Right lobe of liver (tissue), 6 donors: ENCODE measurements at places on chromosomes 7 and 10.

DNA sequence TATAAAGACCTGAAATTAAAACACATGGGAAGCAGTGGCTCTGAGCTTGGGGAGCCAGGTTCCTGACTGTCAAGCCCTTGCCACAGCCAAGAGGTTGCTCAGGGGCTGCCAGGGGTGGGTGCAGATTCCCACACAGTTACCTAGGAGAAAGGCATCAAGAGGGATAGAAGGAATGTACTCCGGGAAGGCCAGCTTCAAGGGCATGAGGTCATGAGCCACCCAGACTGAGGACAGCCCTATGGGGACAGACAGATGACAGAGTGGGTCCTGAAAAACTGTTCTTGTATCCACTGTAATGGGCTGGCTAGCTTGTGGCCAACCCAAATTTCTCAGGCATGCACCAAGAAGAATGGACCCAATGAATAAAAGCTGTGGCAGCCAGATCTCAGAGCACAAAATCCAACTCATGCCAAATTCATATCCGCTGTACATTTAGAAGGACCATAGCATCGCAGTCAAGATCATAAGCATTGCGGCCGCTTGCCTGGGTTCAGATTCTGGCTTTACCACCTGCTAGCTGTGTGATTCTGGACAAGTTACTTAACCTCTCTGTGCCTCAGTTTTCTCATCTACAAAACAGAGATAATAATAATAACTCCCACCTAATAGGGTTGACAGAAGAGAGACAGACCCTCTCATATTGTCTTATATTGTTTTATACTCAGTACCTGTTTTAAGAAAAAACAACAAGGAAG lies 44.9 kb upstream of the KCNMA1 start:
- no peak overlapping the region for H3K27ac ChIP-seq
- DNase-seq: no peak
- H3K4me3 ChIP-seq: no peak overlapping the region
- no peaks in the 10 kb centered on the region for H3K4me1 ChIP-seq
- H3K27me3 ChIP-seq: no peaks in the 10 kb centered on the region

DNA sequence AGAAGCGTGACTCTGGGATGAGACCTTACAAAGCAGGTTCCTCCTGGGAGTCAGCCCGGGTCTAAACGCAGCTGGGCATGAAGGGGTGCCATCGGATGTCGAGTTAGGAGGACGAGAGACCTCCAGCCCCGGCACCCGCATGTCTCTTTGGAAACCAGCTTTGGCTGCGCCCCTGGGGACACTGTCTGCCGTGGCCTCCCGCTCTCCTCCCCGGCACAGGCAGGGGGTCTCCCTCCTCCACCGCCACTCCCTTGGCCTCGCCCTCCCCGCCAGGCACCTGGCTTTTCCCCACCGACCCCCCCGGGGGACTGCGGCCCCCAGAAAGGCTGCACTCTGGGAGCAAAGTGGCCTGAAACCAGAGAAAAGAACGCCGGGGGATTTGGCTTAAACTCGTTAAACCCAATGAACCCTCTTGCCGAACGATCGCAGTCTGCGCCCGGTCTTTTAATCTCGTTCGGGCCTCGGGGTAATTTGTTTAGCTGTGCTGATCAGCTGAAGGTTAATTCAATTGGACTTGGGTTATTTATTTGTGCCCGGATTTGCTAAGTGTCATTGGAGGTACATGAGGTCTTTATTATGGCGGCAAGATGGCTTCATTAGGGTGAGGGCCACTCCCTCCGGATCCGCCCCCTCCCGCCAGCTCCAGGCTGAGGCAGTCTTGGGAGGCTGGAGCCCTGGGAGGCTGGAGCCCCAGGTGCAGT lies 16.4 kb upstream of the PSMG3 start:
- no peaks in the 10 kb centered on the region for H3K4me1 ChIP-seq
- H3K27ac ChIP-seq: no peak overlapping the region
- no peaks in the 10 kb centered on the region for H3K36me3 ChIP-seq
- no peak overlapping the region for H3K4me3 ChIP-seq
- no peaks in the 10 kb centered on the region for H3K27me3 ChIP-seq

DNA sequence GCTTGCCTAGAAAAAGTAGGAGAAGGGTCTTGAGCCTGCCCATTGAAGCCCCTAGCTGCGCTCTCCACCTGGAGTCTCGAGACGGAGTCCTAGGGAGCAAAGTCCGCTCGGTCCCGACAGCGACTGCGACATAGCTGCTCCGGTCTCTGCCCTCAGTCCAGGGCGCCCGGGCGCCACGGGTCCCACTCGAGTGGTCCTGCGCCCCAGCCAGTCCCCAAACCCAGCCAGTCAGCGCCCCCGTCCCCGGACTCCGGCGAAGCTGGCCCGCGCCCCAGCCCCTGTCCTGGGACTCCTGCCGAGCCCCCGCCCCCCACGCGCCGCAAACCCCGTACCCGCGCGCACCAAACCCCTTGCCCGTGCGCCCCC lies 490 bp downstream of the TNS3 start:
- peak overlapping the region; percentile 81 for H3K27ac ChIP-seq
- no peaks in the 10 kb centered on the region for H3K36me3 ChIP-seq
- DNase-seq: peak; percentile 65
- H3K4me1 ChIP-seq: peaks cover 2% of the 10 kb centered on the region

GRCh38 chr10:47061776-47062175 lies 150.5 kb downstream of the PTPN20 start:
- no peak for DNase-seq
- no peaks in the 10 kb centered on the region for H3K36me3 ChIP-seq
- no peak overlapping the region for H3K4me3 ChIP-seq
- H3K27me3 ChIP-seq: no peaks in the 10 kb centered on the region
- H3K27ac ChIP-seq: no peak overlapping the region

DNA sequence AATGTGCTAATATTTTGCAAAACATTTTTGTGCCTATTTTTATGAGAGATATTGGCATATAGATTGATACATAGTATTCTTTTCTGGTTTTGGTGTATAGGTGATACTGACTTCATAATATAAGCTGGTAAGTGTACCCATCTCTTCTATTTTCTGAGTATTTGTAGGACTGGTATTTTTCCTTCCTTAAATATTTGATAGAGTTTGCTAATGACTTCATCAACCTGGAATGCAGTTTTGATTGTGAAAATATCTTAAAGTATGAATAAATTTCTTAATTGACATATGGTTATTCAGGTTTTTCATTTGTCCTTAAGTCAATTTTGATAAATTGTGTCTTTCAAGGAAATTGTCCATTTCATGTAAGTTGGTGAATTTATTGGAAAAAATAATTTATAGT lies 6.1 kb upstream of the SCRN1 start:
- H3K4me1 ChIP-seq: no peaks in the 10 kb centered on the region
- no peak overlapping the region for H3K4me3 ChIP-seq
- no peaks in the 10 kb centered on the region for H3K36me3 ChIP-seq
- no peak overlapping the region for H3K27ac ChIP-seq

DNA sequence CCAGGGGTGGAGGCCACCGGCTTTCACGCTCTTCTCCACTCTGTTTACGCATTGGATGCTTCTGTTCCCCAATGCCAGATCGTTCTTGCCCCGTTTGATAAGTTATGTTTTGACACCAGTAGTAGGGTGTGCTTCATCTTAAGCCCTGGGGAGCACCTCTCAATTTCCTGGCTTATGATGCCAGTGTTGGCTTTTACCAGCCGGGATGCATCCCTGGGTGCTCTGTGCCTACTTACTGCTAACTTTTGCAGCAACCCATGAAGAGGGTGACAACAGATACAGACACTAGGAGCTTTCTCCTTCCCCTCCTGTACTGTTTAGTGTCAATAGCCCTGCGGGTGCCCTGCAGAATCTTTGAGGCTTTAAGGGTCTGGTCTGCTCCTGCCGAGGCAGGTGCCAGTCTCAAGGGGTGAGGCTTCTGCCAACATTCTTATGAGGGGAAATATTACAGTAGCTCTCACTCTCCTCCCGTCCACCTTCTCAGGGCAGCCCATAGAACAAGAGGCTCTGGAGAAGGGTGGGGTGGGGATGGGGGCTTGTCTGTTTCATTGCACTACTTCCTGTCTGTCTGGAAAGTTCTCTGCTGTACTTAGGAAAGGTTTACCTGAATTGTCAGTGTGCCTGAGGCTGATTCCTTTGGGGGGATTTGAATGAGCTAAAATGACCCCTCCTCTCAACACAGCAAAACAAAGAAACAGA lies 23.3 kb downstream of the ADCY1 start:
- H3K27me3 ChIP-seq: no peaks in the 10 kb centered on the region
- no peaks in the 10 kb centered on the region for H3K4me1 ChIP-seq
- no peaks in the 10 kb centered on the region for H3K36me3 ChIP-seq

GRCh38 chr7:139924461-139924860 lies 95.4 kb downstream of the TBXAS1 start:
- no peak overlapping the region for H3K27ac ChIP-seq
- no peaks in the 10 kb centered on the region for H3K36me3 ChIP-seq
- H3K4me1 ChIP-seq: no peaks in the 10 kb centered on the region
- H3K27me3 ChIP-seq: no peaks in the 10 kb centered on the region
- DNase-seq: no peak

DNA sequence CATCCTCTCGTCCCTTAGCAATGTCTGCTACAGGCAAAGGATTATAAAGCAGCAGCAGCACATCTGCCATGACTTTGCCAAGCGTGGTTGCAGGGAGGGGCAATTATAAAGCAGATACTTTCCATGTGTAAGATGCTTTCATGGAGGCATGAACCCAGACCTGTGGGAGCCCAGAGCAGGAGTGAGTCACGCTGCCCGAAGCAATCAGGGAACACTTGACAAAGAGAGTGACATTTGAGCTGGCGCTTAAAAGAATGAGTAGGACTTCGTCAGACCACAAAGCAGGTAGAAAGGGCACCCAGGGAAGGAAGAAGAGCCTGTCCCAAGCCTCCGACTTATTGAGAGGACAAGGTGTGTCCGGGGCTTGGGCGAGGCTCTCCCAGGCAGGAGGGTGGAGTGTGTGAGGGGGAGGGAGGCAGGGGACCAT lies 147.2 kb downstream of the MYOF start:
- no peak overlapping the region for H3K4me3 ChIP-seq
- H3K4me1 ChIP-seq: no peaks in the 10 kb centered on the region
- no peaks in the 10 kb centered on the region for H3K27me3 ChIP-seq
- H3K36me3 ChIP-seq: no peaks in the 10 kb centered on the region
- no peak overlapping the region for H3K27ac ChIP-seq

- no peak for DNase-seq
- H3K36me3 ChIP-seq: no peaks in the 10 kb centered on the region
- H3K4me1 ChIP-seq: no peaks in the 10 kb centered on the region
- H3K27ac ChIP-seq: no peak overlapping the region
- H3K4me3 ChIP-seq: no peak overlapping the region
Measured at GRCh38 chr10:126373147-126373546, 15.1 kb downstream of the ADAM12 start.

DNA sequence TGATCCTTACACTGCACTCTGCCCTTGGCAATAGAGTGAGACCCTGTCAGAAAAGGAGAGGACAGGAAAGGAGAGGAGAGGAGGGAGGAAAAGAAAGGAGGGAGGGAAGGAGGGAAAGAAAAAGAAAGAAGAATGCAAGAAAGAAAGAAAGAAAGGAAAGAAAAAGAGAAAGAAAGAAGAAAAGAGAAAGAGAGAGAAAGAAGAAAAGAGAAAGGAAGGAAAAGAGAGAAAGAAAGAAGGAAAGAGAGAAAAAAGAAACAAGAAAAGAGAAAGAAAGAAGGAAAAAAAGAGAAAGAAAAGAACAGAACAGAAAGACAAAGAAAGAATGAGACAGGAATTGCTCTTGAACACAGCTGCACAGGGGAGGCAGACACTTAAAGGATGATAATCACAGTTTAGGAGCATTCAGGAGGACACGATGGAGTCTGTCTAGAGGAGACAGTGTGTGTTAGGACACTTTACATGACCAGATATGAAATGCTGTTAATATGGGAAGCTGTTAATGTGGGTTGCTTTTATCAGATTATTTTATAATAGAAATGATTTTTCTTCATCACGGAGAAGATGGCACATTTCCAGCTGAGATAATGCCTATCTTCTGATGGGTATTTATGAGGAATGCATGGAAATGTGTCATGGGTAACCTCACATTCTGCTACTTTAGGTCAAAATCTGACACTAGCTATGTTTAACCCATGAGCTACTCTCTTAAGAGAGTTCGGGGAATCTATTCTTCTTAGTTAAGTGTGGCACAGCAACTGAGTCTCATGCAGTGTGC lies 160.5 kb downstream of the BAMBI start:
- no peak overlapping the region for H3K4me3 ChIP-seq
- no peak overlapping the region for H3K27ac ChIP-seq
- no peak for DNase-seq
- H3K36me3 ChIP-seq: no peaks in the 10 kb centered on the region

- no peaks in the 10 kb centered on the region for H3K27me3 ChIP-seq
- no peak overlapping the region for H3K4me3 ChIP-seq
- no peaks in the 10 kb centered on the region for H3K36me3 ChIP-seq
- no peaks in the 10 kb centered on the region for H3K4me1 ChIP-seq
- no peak overlapping the region for H3K27ac ChIP-seq
Measured at GRCh38 chr7:77479536-77480088, 57.5 kb upstream of the PTPN12 start.

DNA sequence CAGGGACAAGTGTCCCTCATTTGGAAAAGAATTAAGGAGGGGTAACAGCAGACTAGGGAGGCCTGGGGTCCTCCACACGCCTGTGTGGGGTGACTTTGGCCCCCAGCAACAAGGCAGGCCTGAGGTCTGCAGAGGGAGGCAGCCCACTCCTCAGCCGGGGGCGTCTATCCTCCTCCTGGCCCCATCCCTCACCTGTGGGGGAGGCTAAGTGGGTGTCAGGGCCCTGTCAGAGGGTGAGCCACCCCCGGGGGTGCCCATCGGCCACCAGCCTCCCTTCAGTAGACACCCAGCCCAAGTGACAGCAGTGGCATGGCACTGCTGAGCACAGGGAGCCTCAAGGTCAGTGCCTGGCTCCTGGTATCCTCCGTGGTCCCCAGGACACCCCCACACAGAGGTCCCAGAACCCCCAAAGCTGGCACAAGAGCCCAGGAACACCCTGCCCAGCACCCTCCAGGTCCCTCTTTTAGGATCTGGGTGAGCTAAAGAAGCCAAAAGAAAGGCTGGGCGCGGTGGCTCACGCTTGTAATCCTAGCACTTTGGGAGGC lies 693 bp upstream of the FXYD4 start:
- no peak overlapping the region for H3K27ac ChIP-seq
- H3K4me1 ChIP-seq: no peaks in the 10 kb centered on the region
- H3K4me3 ChIP-seq: no peak overlapping the region
- no peaks in the 10 kb centered on the region for H3K27me3 ChIP-seq
- DNase-seq: no peak

GRCh38 chr7:75879771-75880184 lies 944 bp downstream of the RHBDD2 start:
- peak overlapping the region; percentile 86 for H3K27ac ChIP-seq
- H3K4me1 ChIP-seq: no peaks in the 10 kb centered on the region
- H3K27me3 ChIP-seq: no peaks in the 10 kb centered on the region
- peak overlapping the region; percentile 96 for H3K4me3 ChIP-seq

GRCh38 chr10:88152728-88153133 lies 289.3 kb downstream of the PTEN start:
- no peaks in the 10 kb centered on the region for H3K27me3 ChIP-seq
- no peak overlapping the region for H3K27ac ChIP-seq
- H3K4me1 ChIP-seq: no peaks in the 10 kb centered on the region
- no peak overlapping the region for H3K4me3 ChIP-seq
- no peak for DNase-seq
- H3K36me3 ChIP-seq: no peaks in the 10 kb centered on the region

GRCh38 chr10:33113466-33113865 lies 155.4 kb upstream of the ITGB1 start:
- H3K27ac ChIP-seq: no peak overlapping the region
- DNase-seq: no peak
- no peaks in the 10 kb centered on the region for H3K36me3 ChIP-seq
- H3K27me3 ChIP-seq: no peaks in the 10 kb centered on the region
- no peak overlapping the region for H3K4me3 ChIP-seq
- H3K4me1 ChIP-seq: no peaks in the 10 kb centered on the region

- H3K4me1 ChIP-seq: no peaks in the 10 kb centered on the region
- H3K36me3 ChIP-seq: no peaks in the 10 kb centered on the region
- no peak overlapping the region for H3K27ac ChIP-seq
- no peaks in the 10 kb centered on the region for H3K27me3 ChIP-seq
Measured at GRCh38 chr10:72511459-72511858, 114.4 kb downstream of the MICU1 start.

- no peak overlapping the region for H3K4me3 ChIP-seq
- H3K4me1 ChIP-seq: no peaks in the 10 kb centered on the region
- H3K27me3 ChIP-seq: no peaks in the 10 kb centered on the region
- no peaks in the 10 kb centered on the region for H3K36me3 ChIP-seq
Measured at GRCh38 chr10:21292763-21293517, 232.5 kb downstream of the SKIDA1 start.
